ENCODE measurements at places on chromosomes 13 and 19. TPM values are rescaled to one million over a fixed set of nuclear protein-coding genes. Genes with fewer than 3 reads are reported as not detected.

The CLIP3 gene
- 2.6 TPM for polyA plus RNA-seq

The FLT3LG gene
- polyA plus RNA-seq: 2.6 TPM

The OR4F17 gene
- not detected for polyA plus RNA-seq

The PLIN5 gene
- polyA plus RNA-seq: 38.2 TPM

The MIER2 gene
- 7.8 TPM for polyA plus RNA-seq

The PROZ gene
- not detected for polyA plus RNA-seq

The OR7G3 gene
- not detected for polyA plus RNA-seq

The ZNF132 gene
- 1.0 TPM for polyA plus RNA-seq

The MTUS2 gene
- polyA plus RNA-seq: 7.4 TPM

The TBXA2R gene
- 3.6 TPM for polyA plus RNA-seq

The KCTD12 gene
- polyA plus RNA-seq: 67.1 TPM

The KLC3 gene
- polyA plus RNA-seq: 3.2 TPM

The PCP2 gene
- polyA plus RNA-seq: 3.7 TPM

Data from adipose tissue (tissue), 3 donors.